NCI-H2107 (cell line): ENCODE measurements at places on chromosomes 7 and 10.

DNA sequence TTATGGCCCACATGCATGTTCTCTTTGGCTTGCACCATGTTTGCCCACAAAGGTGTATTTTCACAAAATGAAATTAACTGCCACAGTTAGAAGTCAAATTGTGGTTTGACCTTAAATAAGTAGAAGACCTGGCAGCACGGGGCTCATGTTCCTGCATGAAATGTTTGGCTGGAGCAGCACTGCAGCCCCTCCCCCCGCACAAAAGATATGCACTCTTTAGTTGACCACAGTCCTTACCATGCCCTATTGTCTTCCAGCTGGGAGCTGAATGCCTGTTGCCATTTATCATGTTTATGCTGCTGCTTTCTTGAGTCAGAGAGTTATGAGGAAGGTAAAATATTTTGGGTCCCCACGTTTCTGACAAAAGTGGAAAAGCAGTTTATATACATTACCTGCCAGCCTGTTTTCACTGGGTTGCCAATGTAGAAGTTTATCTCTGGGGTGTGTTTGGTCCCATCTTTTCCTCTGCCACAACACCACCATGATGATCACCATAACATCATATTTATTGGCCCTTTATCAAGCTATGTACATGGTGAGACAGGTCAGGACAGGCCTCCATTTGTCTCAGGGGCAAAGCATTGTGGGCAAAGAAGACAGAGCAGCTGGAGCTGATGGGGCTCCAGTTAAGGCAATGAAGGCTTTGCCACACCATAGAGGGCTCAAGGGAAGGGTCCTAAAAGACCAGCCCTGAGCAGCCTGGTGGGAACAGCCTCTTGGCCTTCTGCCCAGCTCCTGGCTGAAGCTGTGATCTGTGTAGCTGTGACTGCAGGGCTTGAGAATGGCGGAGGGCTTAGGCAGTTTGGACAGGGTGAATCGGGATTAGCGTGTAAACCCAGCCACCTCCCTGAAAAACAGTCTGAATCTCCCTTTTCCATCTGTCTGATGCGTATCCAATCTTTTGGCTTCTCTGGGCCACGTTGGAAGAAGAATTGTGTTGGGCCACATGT is 5.4 kb downstream of the PRF1 start:
- no peak for DNase-seq

DNA sequence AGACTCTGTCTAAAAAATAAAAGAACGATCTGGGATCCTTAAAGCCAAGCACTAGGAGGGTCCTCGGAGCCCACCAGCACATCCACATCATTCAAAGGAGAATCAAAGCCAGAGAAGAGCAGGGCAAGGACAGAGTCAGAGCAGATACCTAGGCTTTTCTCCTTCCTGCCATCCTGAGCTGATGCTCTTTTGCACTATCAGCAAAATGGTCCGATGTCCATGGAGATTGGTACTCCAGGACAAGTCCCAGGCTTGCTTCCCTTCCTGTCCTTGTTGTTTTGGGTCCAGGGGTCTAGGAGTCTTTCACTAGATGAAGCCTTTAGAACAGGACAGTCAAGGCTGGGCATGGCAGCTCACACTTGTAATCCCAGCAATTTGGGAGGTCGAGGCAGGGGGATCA is 58.0 kb upstream of the ELN start:
- no peak for DNase-seq

GRCh38 chr7:19772306-19772705 is 1.1 kb downstream of the TMEM196 start:
- no peak for DNase-seq

- DNase-seq, result no peak
Measured at GRCh38 chr10:32964270-32964669, 6.2 kb upstream of the ITGB1 start.

- DNase-seq, result no peak
Measured at GRCh38 chr10:42812028-42812427, 29.4 kb downstream of the BMS1 start.

DNA sequence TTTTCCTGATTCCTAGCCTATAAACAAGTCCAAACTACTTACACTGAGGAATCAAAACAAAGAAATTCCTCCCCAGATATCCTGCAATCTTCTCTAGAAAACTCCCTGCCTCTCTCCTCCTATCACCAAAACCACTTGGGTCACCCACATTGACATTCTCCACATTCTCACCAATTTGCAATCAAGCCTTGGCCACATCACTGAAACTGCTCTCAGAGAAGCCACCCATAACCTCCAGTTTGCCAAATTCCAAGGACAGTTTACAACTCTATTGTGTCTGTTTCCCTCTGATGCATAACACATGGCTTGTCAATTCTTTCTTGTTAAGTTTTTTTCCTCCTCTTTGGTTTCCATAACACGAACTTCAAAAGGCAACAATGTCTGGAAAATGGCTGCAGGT is 233.5 kb downstream of the XPNPEP1 start:
- DNase-seq, result no peak

- DNase-seq, result no peak
Measured at GRCh38 chr10:69353977-69354635, 62.6 kb downstream of the TACR2 start.

DNA sequence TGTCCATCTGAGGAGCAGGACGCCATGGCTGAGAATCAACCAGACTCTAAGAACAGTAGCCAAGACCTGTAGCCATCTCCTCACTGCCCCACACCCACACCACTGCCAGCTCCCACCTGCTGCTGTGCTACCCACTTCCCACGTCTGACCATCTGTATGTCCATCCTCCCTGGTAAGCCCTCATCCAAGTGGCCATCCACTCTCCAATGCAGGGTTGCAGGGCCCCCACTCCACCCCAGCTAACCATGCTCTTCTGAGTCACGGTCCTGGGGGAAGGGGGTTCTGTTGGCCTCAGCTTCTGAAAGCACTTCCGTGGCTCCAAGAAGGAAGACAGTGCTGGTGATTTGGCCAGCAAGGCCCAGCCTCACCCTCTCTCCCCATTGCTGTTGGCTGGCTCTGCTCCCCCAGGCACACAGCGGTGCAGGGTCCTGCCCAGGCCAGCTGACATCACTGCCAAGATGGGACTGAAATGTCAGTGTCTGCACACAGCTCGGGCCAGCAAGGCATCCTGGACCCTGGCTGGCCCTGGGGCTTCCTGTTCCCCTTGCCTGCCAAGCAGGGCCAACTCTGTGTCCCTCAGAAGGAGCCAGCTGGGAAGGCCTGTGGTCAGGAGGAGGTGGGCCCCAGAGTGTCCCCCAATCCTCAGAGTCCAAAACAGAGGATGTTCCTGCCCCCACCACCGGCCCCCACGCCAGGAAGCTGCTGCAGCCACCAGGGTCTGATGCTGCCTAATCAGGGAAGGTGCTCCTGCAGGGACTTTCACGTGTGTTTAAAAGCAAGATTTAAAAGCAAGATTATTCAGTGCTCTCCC is 17.5 kb downstream of the RASGEF1A start:
- DNase-seq, result no peak

DNA sequence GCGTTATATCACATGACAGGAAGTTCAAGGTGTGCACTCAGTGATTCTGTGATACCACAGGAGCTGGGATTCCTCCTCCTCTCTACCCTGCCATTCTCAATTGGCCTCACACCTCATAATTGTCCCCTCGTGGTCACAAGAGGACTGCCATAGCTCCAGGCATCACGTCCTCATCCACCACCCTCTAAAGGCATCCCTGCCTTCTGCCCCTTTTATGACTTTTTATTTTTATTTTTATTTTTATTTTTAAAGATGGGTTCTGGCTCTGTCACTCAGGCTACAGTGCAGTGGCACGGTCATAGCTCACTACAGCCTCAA is 47.0 kb downstream of the PDGFA start:
- DNase-seq, result no peak

DNA sequence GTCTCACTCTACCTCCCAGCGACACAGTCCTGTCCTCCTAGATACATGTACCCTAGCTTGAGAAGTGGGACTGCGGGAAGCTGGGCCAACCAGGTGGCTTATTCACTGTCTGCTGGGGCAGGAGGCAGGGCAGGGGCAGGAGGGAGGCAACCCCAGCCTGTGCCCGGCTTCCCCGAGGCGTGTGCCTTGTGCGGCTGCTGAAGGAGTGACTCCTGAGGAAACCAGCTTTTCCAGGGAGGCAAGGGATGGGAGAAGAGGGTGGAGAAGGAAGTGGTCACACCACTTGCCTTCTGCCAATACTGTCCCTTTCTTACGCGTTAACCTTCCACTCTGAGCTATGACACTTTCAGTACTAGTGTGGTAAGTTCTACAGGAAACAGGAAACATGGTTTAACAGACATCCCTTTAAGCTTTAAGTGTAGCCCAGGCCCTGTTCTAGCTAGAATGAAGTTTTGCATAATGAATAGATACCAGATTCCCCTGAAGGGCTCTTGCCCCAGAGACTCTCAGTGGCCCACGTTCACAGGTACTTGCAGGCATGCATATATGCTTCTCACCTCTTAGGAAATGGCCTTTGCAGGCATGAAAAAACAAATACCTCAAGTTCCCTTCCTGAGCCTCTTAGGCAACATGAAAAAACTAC is 40.6 kb downstream of the SYPL1 start:
- DNase-seq, result no peak

- DNase-seq, result peak; percentile 95
Measured at GRCh38 chr7:51349820-51350545, 33.4 kb upstream of the COBL start.

DNA sequence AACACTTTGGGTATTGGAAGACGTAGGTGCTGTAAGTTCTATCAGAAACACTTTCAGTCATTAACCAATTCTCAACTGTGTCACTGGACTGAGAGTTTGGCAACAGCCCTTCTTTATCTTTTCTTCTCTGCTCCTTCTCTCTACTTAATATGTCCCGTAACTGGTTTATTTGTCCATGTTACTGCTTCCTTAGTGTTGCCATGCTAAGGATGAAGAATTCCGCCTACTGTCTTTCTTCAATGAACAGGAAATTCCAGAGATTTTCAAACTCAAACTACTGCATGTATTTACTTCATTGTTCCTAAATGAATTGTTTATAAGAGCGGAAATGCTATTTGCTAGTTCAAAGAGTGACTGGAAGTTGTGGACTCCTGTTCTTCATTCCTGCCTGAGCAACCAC is 143.7 kb downstream of the TAX1BP1 start:
- DNase-seq, result no peak

DNA sequence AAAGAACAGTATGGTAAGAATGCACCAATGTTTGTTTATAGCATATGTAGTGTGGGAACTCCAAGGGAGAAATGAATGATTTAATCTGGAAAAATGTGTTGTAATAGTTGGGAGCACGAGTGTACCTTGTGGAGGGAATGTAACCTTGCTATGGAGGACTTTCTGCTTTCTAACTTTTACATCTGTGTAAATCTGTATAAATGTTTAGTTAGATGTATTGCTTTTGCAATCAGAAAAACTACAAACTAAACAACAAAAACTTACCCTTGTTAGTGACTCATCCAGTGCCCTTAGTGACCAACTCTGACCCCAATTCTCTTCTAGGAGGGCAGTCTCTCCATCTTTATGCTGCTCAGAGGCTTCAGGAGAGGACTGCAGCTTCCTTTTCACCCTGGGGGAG is 89.3 kb downstream of the CCNY start:
- no peak for DNase-seq

DNA sequence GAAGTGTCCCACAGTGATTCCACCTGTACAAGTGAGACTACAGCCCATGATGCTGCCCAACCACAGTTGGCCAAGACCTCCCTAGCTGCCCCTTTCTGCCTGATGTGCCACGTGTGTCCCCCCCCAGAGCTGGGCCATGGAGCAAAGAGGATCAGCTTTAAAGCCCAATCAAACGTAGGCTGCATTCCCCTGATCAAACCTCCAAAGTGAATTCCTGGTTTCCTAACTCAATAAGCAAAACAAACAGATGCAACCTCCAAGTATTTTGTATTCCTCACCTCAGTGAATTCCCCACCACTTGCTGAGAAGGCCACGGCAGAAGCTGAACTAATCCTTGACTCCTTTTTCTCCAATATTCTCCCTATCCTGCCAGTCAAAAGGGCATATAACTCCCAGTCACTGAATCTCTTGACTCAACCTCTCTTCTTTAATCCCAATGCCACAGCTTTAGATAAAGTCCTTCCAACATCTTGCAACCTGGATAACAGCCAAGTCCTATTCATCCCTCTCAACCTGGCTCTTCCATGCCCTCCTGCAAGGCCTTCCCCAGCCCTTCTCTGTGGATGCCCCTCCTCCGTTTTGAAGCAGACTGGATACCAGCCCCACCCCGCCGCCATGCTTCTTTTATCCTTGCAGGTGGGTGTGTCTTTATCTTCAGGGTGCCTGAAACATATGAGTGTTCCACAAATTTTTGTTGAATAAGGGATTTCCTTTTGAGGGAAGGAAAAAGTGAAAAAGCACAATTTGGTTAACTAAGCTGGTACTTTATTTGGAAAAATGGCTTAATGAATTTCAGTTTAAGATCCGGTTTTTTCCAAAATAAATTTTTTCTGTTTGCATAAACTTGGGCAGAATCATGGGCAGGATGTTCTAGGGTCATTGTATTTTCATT is 285.2 kb upstream of the MKLN1 start:
- no peak for DNase-seq

- DNase-seq, result no peak
Measured at GRCh38 chr10:15672469-15672868, 47.3 kb downstream of the ITGA8 start.

DNA sequence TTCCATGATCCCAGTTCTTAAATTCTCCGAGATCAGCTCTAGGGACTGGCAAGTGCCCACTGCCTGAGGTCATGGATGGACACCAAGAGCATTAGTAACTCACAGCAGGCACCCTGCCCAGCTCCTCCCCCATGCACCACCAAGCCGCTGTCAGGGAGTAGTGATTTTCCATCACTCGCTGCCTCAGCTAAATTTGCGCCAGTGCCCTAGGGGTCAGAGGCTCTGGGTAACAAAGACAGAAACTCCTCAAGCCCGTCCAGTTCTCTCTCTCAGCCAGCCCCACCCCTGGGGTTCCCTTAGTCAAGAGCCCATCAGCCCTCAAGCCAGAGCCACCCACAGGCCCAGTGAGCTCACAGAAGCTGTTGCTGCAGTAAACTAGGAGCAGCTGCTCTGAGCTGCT is 30.0 kb downstream of the PAX2 start:
- no peak for DNase-seq

- no peak for DNase-seq
Measured at GRCh38 chr10:85993840-85994507, 372.6 kb downstream of the GRID1 start.

DNA sequence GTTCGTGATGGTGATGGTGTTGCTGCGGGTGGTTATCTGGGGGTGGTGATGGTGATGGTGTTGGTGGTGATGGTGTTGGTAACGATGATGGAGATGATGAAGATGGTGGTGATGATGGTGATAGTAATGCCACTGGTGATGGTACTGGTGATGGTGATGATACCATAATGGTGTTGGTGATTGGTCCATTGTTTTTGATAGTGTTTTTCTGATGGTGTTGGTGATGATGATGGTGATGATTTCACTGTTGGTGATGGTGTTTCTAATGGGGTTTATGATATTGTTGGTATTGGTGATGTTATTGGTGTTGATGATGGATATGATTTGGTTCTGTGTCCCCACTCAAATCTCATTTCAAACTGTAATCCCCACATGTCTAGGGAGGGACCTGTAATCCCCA is 51.7 kb upstream of the PITRM1 start:
- DNase-seq, result no peak

- no peak for DNase-seq
Measured at GRCh38 chr10:10956681-10957542, 60.8 kb upstream of the CELF2 start.

GRCh38 chr10:14959221-14960057 is at the start of gene MEIG1:
Gene MEIG1, plus strand, starts transcription at chr10:14959388. Its CDS starts 7,081 bp downstream, at chr10:14966469.
- DNase-seq, result peak; percentile 66
